ENCODE measurements at places on chromosomes 2 and 18. TPM values are rescaled to one million over a fixed set of nuclear protein-coding genes. Genes with fewer than 3 reads are reported as not detected.

DNA sequence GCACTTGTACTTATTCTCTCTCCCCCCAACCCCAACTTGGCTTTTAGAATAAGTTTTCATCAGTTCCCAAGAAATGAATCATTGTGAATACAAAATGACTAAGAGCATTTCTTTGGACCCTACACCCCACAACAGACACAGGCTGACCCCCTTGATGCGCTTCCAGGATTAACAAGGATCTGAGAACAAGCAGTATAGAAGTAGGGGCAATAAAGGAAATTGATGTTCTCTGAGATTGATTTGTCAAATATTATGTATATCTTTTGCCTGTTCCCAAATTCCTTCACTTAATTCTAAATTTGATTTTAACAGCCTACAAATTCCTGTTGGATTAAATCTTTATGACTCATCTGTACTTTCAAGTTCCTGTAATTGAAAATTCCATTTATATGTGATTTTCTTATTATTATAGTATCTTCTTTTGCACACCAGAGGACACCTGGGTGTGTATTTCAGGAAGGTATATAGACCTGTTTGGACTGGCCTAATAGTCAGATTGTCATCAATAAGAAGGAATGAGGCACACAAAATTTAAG is 10.2 kb upstream of the PTPN4 start:
- DNase-seq = no peak

UGT1A9 gene
- total RNA-seq = 0.12 TPM

ANKAR gene
- 7.7 TPM for total RNA-seq

DNA sequence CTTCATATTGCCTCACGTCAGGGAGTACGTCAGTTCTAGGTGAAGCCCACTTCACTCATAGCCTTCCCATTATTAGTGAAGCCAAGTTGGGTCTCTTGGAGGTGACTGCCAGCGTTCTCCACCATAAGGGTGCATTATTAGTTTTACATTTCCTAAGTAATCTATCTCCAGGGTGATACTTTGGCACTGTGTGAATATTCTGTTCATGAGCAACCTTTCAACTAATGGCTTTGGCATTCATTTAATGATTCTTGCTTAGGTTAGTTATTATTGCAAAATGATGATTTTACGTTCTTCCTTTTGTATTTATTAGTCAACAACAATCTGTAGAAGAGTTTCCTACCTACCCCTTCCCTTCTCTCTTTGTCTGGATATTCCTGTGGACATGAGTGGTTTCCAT is 97.5 kb downstream of the MAP4K4 start:
- DNase-seq = no peak

DNA sequence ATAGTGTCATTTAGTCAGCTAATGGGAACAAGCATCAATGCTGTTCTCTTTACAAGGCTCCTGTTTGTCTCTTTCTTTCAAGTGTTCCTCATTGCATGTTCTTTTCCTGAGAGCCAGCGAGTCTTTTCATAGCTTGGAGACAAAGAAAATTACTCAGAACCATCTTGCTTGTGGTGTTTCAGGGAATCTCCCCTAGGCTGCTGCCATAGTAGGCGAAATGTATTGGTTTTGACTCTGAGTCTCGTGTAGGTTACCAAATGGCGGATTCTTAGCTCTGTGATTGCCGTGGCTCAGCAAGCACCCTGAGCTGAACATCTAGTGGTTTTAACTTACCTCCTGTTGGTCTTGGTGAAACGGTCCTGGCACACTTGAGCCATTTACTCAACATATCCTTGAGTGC is 68.7 kb downstream of the RHBDD1 start:
- no peak for DNase-seq

NFATC1 gene
- 17.1 TPM for total RNA-seq

Measured in left cardiac atrium (tissue), 4 donors.